ENCODE measurements at places on chromosomes 4 and X. TPM values are rescaled to one million over a fixed set of nuclear protein-coding genes. Genes with fewer than 3 reads are reported as not detected.

Gene DGKK
- total RNA-seq, result not detected

DNA sequence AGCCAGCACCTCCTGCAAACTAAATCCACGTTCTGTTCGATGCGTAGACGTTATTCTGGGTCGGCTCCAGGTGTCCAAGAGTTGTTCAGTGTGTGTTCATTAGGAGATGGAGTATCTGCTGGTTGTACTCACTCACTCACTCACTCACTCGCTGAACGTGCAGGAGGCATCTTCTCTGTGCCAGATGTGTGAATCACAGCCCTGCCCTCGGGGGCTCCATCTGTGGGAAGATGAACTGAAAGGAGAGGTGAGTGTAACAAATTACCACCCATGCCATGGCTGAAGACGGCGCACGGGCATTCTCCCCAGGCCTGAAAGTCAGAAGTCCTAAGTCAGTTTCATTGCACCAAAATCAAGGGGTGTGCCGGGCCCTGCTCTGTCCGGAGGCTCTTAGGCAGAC is 16.1 kb downstream of the NSG1 start:
- H3K27ac ChIP-seq, result peak overlapping the region; percentile 27
- peaks cover 10% of the 10 kb centered on the region for H3K4me1 ChIP-seq
- no peak overlapping the region for H3K4me3 ChIP-seq
- H3K36me3 ChIP-seq, result no peaks in the 10 kb centered on the region
- no peak for DNase-seq

DNA sequence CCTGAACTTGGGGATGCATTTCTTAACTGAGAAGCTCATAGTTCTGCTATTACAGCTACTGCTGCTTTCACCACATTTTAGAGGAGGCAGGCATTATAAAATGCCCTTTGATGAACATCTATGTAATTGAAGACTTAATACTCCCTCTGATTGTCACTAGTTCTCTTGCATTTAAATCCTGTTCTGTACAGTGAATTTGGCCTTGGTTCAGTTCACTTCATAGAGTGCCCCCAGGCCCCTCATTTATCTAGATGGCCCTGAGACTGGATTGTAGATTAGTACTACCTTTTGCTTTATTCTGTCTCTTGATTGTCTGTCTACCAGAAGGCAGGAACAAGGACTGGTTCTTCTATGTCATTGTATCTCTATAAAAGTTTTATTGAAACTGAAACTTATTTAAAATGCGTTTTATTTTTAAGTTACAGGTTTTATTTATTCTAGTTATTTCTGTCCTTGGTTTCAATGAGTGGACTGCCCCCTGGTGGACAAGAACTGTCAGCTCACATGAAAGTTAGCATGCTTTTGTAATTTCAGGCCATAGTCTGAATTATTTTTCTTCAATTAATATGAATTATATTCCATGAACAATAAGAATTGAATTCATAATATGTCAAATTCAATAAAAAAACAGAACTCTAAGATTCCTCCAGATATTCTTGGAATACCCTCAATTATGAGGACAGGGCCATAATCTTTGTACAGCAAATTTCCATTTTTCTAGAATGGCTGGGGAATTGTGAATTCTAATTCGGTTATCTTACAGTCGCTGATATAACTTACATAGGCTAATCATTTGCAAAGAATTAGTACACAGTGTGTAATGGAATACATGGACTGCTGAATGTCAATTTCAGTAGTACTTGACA is 47.2 kb upstream of the TMEM33 start:
- H3K27me3 ChIP-seq, result peaks cover 50% of the 10 kb centered on the region
- no peak overlapping the region for H3K27ac ChIP-seq
- H3K36me3 ChIP-seq, result no peaks in the 10 kb centered on the region
- H3K4me3 ChIP-seq, result no peak overlapping the region

- H3K36me3 ChIP-seq, result no peaks in the 10 kb centered on the region
- no peak overlapping the region for H3K4me3 ChIP-seq
- H3K27ac ChIP-seq, result no peak overlapping the region
Measured at GRCh38 chr4:174053895-174054294, 229.6 kb downstream of the FBXO8 start.

- H3K4me3 ChIP-seq, result peak overlapping the region; percentile 66
- H3K27ac ChIP-seq, result no peak overlapping the region
- H3K36me3 ChIP-seq, result no peaks in the 10 kb centered on the region
- H3K27me3 ChIP-seq, result peaks cover 17% of the 10 kb centered on the region
Measured at GRCh38 chrX:150364347-150365050, 1.4 kb downstream of the MAMLD1 start.
